Glutamatergic neuron (in vitro differentiated cells): ENCODE measurements at places on chromosomes 13 and 19. TPM values are rescaled to one million over a fixed set of nuclear protein-coding genes. Genes with fewer than 3 reads are reported as not detected.
A peak's percentile ranks its signal among the peaks of the same experiment; 100 is the strongest.

Gene TEKTIP1
- total RNA-seq = 2.5 TPM

DNA sequence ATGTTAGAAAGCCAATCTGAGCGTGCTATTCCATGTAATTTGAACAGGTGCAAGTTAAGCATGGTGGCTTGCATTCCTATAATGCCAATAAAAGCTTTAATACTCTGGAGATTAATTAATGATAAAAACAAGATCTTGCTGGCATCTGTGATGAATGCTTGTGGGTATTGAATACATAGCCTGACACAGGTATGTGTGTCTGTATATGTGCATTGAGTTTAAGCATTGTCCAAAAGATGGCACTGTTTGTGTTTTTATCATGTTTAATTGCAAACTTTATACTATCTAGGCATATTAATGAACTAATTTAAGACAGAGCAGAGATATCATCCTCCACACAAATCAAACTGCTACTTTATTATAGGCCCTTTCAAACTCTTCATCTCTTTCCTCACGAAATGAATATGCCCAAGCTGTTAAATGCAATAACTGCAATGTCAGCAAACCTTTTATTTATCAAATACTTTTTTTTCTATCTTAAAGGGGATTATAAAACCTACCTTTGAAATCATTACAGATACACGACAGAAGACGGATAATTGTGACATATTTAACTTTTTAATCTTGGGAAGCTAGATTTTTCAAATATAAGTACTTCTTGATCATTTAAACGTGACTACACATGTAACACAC is 86.5 kb downstream of the TNFSF11 start:
- no peaks in the 10 kb centered on the region for H3K27me3 ChIP-seq

DNA sequence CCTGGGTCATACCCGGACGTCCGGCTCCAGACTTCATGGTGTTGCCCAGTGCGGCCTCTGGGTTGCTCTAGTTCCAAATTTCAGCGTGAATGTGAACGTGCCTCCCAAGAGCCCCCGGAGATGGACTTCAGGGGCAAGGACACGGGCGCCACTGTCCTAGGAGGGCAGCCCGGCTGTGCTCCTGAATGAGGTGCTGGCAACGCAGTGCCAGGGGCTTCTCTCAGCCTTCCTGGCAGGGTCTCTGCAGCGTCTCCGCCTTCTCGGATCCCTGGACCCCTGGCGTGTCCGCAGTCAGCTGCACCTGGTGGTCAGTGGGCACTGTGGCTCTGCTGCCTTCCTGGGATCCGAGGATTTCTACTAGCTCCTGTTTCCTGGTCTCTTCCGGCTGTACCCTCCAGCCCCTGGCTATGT is 101.7 kb upstream of the MCF2L start:
- peaks cover 15% of the 10 kb centered on the region for H3K36me3 ChIP-seq
- DNase-seq = no peak
- H3K4me1 ChIP-seq = peaks cover 5% of the 10 kb centered on the region
- no peak overlapping the region for H3K4me3 ChIP-seq

DNA sequence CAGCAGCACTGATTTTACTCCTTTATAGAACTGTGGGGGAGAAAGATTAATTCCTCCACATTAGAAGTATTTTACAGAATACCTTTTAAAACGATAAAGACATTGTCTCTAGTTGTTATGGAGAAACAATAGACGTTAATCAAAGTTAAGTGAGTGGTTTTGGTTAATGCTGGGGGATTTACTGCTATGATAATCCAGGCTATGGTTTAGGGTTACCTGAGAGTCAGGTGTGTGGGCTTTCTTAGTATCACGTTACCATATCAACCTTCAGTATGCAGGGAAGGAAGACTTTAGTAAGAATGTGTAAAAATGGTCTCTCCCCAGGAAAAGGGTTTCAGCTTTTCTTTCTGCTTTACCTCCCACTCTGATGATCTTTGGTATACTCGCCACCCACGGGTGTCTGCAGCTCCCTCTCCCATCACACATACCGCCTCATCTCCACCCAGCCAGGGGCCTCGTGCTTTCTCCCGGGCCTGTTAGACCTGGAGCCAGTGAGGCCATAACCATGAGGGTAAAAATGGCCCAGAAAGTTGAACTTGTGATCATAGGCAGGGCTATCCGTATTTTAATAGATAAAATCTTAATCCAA is 45.6 kb upstream of the WDFY2 start:
- no peaks in the 10 kb centered on the region for H3K36me3 ChIP-seq
- no peaks in the 10 kb centered on the region for H3K27me3 ChIP-seq
- DNase-seq = no peak
- H3K27ac ChIP-seq = no peak overlapping the region
- no peak overlapping the region for H3K4me3 ChIP-seq

Gene ZNF223
- total RNA-seq = 7.6 TPM

DNA sequence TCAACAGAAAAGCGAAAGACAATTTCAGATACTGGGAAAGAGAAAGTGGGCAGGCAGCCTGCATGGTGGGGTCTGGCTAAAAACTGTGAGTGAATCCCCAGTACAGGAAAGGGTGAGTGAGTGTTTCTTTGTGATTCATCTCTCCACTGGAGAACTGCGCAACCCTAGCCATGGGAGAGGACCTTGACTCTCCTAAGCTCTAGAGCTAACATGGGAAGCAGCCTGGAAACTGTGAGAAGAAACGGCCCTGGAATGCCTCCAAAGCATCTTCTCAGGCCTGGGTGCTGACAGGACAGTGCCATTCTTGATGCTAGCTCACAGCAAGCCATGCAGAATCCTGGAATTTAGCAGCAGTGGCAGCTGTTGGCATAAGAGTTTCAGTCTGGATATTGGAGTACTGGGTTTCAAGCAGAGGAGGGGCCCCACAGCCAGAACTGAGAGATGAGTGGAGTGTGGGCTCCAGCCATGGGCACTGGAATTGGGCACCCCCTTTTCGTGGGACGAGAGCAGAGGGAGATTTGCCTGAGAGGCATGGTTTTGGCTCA is 18.7 kb upstream of the SLAIN1 start:
- no peaks in the 10 kb centered on the region for H3K4me1 ChIP-seq
- H3K4me3 ChIP-seq = no peak overlapping the region
- DNase-seq = no peak
- H3K36me3 ChIP-seq = peaks cover 4% of the 10 kb centered on the region

GRCh38 chr19:20271215-20271926 is 104.4 kb downstream of the ZNF486 start:
- H3K36me3 ChIP-seq = no peaks in the 10 kb centered on the region
- peaks cover 1% of the 10 kb centered on the region for H3K27me3 ChIP-seq
- H3K4me3 ChIP-seq = no peak overlapping the region

GRCh38 chr13:100182900-100183490 is 94.1 kb downstream of the PCCA start:
- H3K27me3 ChIP-seq = peaks cover 3% of the 10 kb centered on the region
- H3K4me3 ChIP-seq = no peak overlapping the region
- H3K36me3 ChIP-seq = no peaks in the 10 kb centered on the region
- no peak overlapping the region for H3K27ac ChIP-seq
- DNase-seq = no peak

Gene PLK5
- 0.69 TPM for total RNA-seq

DNA sequence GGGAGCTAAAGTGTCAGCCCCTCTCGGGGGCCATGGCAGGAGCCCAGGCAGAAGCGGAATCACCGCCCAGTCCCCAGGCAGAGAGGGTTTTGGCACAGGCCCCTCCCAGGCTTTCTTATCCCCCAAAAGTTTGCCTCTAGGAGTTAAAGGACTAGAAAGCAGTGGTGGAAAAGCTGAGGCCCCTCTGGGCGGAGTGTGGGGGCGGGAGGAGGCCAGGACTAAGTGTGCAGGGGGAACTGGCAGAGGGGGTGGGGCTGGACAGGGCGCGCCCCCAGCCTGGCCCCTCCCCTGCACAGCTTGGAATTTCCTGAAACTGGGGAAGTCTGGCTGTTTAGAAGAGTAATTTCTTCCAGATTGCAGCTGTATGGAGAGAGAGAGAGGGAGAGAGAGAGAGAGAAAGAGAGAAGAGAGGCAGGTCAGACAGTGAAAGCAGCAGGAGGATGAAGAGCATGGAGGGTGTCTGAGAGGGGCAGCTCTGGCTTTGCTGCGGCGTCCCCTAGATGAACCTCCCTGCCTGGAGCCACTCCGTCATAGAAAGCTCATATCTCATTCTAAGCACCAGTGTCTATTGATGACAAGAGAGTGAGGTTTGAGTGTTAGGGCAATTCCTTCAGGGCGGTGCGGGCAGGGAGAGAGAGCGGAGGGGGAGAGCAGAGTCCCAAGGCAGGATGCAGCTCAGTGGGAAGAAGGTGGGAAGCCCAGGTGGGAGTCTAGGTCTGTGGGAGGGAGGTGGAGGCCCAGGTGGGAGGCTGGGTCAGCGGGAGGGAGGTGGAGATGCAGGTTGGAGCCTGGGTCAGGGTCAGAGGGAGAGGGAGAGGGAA is at the start of gene CDC42EP5:
TSS of gene CDC42EP5 (minus strand) at position 226 of the 821 bp plus-strand sequence. CDS start 7,749 bp downstream, outside the sequence.
- no peaks in the 10 kb centered on the region for H3K36me3 ChIP-seq
- no peak within 1 kb of the TSS for H3K4me3 ChIP-seq
- H3K4me1 ChIP-seq = no peaks in the 10 kb centered on the region
- H3K27ac ChIP-seq = no peak within 1 kb of the TSS
- H3K27me3 ChIP-seq = peaks cover 16% of the 10 kb centered on the region
- no peak for DNase-seq

DNA sequence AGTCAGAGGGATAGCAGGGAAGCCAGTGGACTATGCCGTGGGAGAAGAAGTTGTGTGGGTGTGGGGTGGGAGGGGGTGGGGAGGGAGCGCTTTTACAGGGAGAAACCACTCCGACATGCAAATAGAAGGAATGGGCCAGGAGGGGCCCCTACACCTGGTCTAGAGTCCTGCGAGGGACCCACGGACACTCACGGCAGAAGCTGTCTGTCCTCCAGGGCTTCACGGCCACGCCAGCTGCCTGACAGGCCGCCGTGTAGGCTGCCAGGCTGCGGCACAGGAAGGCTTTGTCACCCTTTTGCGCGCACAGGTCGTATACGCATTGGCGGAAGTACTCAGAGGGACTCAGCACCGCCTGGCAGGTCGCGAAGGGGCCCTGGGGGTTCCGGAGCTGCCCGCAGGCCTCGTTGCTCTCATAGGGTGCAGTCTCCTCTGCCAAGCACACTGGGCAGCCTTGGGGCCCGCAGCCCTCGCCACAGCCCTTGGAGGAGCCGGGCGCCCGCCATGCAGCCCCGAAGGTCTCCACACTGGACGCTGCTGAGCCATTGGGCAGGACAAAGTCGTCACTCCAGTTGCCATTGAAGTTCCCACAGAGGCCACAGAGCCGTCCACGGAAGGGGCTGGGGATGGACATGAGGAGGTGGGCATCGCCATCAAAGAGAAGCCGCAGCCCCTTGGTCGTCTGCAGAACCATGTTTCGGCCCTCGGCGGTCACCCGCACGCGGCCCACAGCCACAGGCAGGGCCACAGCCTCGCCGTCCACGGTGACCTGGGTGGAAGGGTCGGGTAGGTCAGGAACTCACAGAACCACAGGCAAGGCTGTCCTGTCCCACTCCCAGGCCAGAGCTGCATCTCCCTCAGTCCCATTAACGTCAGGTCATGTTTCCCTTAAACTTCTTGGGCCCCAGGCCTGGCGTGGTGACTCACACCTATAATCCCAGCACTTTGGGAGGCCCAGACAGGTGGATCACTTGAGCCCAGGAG is 26.0 kb upstream of the FBL start:
- H3K4me3 ChIP-seq = no peak overlapping the region
- DNase-seq = no peak
- no peak overlapping the region for H3K27ac ChIP-seq
- no peaks in the 10 kb centered on the region for H3K4me1 ChIP-seq
- no peaks in the 10 kb centered on the region for H3K27me3 ChIP-seq

- no peaks in the 10 kb centered on the region for H3K36me3 ChIP-seq
- H3K27me3 ChIP-seq = peaks cover 12% of the 10 kb centered on the region
- H3K4me1 ChIP-seq = no peaks in the 10 kb centered on the region
- H3K27ac ChIP-seq = no peak within 1 kb of the TSS
- H3K4me3 ChIP-seq = peak within 1 kb of the TSS; percentile 40
These were observed at the start of gene CRB3 for GRCh38 chr19:6464070-6464873. CRB3 (plus strand) TSS chr19:6464271; CDS start chr19:6464702, 431 bp downstream.

DNA sequence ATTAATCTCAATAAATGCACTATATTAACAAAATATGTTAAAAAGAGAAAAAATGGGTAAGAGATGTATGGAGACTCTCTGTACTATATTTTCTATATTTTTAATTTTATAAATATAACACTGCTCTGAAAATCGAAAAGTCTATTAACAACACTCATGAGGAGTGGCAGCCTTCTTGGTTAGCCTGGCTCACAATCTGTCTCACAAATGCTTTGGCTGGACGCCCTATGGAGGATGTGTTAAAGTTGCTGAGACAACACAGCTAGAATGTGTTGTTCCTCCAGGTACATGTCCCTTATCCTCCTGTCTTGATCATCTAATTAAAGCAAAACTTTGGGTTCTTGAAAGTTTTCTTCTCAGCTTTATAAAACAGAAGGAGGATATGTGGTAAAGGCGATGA is 396.6 kb upstream of the PCDH20 start:
- peaks cover 1% of the 10 kb centered on the region for H3K27me3 ChIP-seq
- no peak overlapping the region for H3K27ac ChIP-seq
- DNase-seq = no peak
- H3K36me3 ChIP-seq = peaks cover 6% of the 10 kb centered on the region
- H3K4me3 ChIP-seq = no peak overlapping the region
- no peaks in the 10 kb centered on the region for H3K4me1 ChIP-seq

DNA sequence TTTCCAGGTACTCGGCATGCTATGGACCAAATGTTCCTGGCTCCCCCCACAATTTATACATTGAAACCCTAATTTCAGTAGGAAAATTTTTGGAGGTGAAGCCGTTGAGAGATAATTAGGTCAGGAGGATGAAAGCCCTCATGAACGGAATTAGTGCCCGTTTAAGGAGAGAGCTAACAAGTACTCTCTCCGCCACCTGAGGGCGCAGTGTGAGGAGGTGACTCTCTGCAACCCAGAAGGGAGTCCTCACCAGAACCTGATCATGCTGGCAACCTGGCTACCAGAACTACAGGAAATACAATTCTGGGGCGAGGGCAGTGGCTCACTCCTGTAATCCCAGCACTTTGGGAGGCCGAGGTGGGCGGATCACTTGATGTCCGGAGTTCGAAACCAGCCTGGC is 397.8 kb downstream of the SLITRK5 start:
- H3K27me3 ChIP-seq = peaks cover 2% of the 10 kb centered on the region
- H3K36me3 ChIP-seq = no peaks in the 10 kb centered on the region
- no peak overlapping the region for H3K27ac ChIP-seq
- peak; percentile 55 for DNase-seq
- H3K4me1 ChIP-seq = no peaks in the 10 kb centered on the region

GRCh38 chr13:54647275-54647674 is 1618.7 kb downstream of the OLFM4 start:
- H3K4me1 ChIP-seq = no peaks in the 10 kb centered on the region
- no peaks in the 10 kb centered on the region for H3K27me3 ChIP-seq
- H3K36me3 ChIP-seq = no peaks in the 10 kb centered on the region
- no peak overlapping the region for H3K4me3 ChIP-seq
- no peak overlapping the region for H3K27ac ChIP-seq
- no peak for DNase-seq
